Natural killer cell (primary cell): ENCODE measurements at places on chromosomes 11 and 22. TPM values are rescaled to one million over a fixed set of nuclear protein-coding genes. Genes with fewer than 3 reads are reported as not detected.

The C11orf87 gene
- not detected for total RNA-seq

The SCGB1D1 gene
- not detected for total RNA-seq

The POLD3 gene
- 9.4 TPM for total RNA-seq

The ABTB2 gene
- 1.7 TPM for total RNA-seq

The TEX12 gene
- 0.45 TPM for total RNA-seq

The FGF19 gene
- not detected for total RNA-seq

The ASRGL1 gene
- 1.9 TPM for total RNA-seq

The P2RY6 gene
- 0.40 TPM for total RNA-seq

The NRXN2 gene
- total RNA-seq: 2.9 TPM

The MS4A7 gene
- 44.3 TPM for total RNA-seq

The SCGB1D2 gene
- not detected for total RNA-seq

The SLCO2B1 gene
- not detected for total RNA-seq

The C22orf42 gene
- not detected for total RNA-seq

The OR8B12 gene
- total RNA-seq: not detected

The SMTN gene
- total RNA-seq: 2.1 TPM

The PGGHG gene
- 153 TPM for total RNA-seq
